ENCODE measurements at places on chromosomes 4 and X.

- DNase-seq: no peak
Measured at GRCh38 chrX:154592505-154592904, 7.6 kb downstream of the CTAG1A start.

DNA sequence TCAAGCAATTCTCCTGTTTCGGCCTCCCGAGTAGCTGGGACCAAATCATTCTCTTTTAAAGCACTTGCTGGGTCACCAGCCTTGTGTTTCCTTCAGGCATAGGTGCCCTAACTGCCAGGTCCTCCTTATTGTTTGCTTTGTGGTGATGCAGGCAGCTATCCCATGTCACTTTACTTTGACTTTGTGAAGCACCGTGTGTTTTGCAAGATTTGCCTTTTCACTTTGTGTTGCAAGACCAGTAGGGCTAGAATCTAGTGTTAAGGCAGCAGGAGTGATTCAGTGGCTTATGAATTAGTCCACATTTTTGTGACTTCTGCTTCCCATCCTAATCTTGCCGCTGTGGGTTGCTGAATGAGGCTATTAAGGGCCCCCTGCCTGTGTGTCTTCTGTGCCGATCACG is 20.2 kb downstream of the SYAP1 start:
- no peak for DNase-seq

GRCh38 chr4:6893449-6894085 is 16.1 kb upstream of the TBC1D14 start:
- no peak for DNase-seq

DNA sequence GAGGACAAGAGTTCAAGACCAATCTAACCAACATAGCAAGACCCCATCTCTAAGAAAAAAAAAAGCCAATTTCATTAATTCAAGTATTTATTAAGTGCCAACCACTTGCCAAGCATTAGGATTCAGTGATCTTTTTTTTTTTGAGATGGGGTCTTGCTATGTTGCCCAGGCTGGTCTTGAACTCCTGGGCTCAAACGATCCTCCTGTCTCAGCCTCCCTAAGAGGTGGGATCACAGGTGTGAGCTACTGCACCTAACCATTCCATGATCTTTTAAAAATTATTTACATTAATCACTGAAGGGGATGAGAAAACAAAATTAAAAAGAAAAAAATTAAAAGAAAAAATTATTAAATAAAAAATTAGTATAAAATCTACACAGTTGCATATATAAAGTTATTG is 24.4 kb downstream of the HELQ start:
- DNase-seq: no peak

All from activated gamma-delta T cell treated with anti-CD3 and anti-CD28 coated beads, Interleukin-2, amount 50 U/mL, for 16 hours (primary cell).